ENCODE measurements at places on chromosomes 2 and 18.

- no peak overlapping the region for H3K4me3 ChIP-seq
- H3K4me1 ChIP-seq, result peaks cover 5% of the 10 kb centered on the region
- no peaks in the 10 kb centered on the region for H3K27me3 ChIP-seq
- peak overlapping the region; percentile 52 for H3K27ac ChIP-seq
- H3K36me3 ChIP-seq, result no peaks in the 10 kb centered on the region
Observed at GRCh38 chr2:85396531-85397470, 13.4 kb downstream of the CAPG start.

GRCh38 chr2:48870503-48870902 is 115.0 kb upstream of the LHCGR start:
- DNase-seq, result no peak
- peaks cover 5% of the 10 kb centered on the region for H3K4me1 ChIP-seq
- no peak overlapping the region for H3K4me3 ChIP-seq

DNA sequence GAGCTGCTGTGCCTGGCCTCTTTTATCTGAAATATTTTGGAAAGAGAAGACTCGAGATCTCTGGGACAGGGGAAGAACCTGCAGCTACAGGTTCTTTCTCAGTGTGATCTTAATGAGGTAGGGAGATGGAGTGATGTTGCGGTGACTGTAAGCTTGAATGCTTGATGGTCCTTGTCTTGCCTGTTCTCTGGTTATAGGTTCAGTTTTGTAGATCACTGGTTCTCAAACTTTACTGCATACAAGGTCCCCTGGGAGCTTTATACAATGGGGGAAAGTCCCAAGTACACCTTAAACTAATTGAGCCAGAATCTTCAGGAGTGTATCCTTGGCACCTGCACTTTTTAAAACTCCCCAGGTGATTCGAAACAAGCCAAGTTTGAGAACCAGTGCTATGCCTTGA is 136.7 kb upstream of the CXCR4 start:
- no peak overlapping the region for H3K27ac ChIP-seq
- no peak for DNase-seq
- no peaks in the 10 kb centered on the region for H3K27me3 ChIP-seq
- no peaks in the 10 kb centered on the region for H3K36me3 ChIP-seq
- no peak overlapping the region for H3K4me3 ChIP-seq

- DNase-seq, result no peak
- no peaks in the 10 kb centered on the region for H3K36me3 ChIP-seq
- no peaks in the 10 kb centered on the region for H3K27me3 ChIP-seq
- H3K4me1 ChIP-seq, result peaks cover 29% of the 10 kb centered on the region
- no peak overlapping the region for H3K4me3 ChIP-seq
Observed at GRCh38 chr2:10169053-10169578, 46.6 kb downstream of the RRM2 start.

Data from osteocyte (in vitro differentiated cells).